ENCODE measurements at places on chromosomes 1 and 21. TPM values are rescaled to one million over a fixed set of nuclear protein-coding genes. Genes with fewer than 3 reads are reported as not detected.

HENMT1 gene
- total RNA-seq = 17.9 TPM

DNA sequence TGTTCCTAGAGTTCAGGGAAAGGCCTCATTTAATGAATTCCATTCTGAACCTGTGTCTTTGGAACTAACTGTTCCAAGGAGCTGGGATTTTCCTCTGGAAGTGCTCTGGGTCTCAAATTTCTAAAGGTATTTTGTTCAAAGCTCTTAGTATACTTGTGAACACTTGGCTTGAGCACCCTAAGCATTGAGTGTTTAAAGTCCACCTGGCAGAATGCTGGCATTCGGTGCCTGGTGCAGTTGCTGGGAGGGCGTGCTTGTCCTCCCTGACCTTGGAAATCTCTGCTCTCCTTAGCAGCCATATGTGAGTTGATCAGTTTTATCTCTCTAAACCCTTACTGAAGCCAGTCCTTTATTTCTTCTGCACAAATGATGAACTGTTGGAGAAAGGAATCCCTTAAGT lies 3.0 kb downstream of the MTARC2 start:
- no peak for DNase-seq

DNA sequence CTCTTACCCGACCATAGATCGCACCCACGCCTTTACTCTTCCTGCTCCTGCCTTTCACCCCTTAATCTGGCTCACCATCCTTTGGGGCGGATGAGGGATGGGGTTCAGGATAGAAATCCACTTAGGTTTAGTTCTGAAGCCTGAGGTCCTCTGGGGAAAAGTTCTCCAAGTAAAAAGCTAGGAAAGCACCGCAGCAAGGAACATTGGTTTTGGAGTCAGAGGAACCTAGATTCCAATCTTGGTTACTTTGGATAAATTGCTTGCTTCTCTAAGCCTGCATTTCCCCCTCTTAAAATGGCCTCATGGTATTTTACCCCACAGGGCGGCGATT lies 988 bp upstream of the ASAP3 start:
- DNase-seq = no peak

DNA sequence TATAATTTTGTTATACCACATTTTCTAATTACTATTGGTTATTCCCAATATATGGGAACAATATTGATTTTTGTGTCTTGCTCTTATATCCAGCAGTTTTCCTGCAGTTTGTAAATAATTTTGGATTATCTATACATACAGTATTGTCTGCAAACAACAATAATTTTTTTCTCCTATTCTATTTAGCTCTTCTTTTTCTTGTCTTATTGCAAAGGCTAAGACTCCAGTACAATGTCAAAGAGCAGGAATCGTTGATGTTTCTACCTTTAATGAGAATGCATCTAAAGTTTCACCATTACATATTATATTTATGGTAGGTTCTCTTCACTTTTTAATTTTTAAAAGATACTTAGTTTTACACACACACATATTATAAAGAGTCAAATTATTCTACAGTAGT lies 4.1 kb upstream of the AVPR1B start:
- DNase-seq = no peak

DNA sequence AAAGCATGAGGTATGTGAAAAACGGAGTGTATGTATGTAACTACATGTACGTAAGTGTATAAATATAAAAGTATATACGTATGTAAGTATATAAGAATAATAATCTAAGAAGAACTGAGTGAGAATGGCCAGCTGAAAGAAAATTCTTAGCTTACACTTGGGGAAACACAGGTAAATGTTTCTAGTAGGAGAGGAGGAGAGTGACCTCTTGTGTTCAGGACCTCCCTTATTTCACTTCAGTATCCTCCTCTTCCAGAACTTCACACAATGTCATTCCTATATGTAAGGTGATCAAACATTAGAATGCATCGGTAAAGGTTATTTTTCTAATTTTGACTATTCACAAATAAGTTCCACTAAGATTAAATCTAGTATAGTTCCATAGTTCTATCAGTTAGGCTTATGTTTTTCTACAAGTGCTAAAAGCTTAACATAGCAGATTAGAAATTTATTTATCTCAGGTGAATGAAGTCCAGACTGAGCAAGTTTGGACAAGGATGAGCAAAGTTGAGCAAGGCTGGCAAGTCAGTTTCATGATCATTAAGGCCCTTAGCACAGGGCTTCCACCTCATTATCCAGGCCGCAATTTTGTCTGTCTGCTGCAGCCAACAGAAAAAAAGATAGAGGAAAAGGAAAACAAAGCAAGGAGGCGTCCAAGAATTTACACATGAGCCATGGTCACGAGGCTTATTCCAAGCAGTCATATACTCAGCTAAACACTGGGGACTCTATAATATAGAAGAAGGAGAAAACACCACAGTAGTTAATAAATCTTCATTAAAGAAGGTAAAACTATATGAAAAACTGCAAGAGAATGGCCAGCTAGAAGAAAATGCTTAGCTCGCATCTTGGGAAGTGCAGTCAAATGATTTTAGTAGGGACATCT lies 7.1 kb upstream of the MROH9 start:
- no peak for DNase-seq

GRCh38 chr1:89763649-89763986 lies 57.2 kb upstream of the LRRC8D start:
- DNase-seq = no peak

Measured in activated T-helper 1 cell treated with anti-CD3 and anti-CD28 coated beads, Interleukin-12 subunit alpha, Interleukin-12 subunit beta, Interleukin-2, Interleukin-4 antibody, amounts not matched to agents 30 ng/mL and 10 ng/mL and 1 ng/mL, durations not matched to agents 14 hours and 24 hours and 36 hours (primary cell).